ENCODE measurements at places on chromosomes 5 and 9.

GRCh38 chr9:135198586-135199285 is 111.3 kb downstream of the OLFM1 start:
- DNase-seq, result no peak

GRCh38 chr9:124366476-124367220 is 48.6 kb downstream of the PSMB7 start:
- no peak for DNase-seq

- DNase-seq, result no peak
Observed at GRCh38 chr9:70421272-70422180, 7.1 kb upstream of the KLF9 start.

DNA sequence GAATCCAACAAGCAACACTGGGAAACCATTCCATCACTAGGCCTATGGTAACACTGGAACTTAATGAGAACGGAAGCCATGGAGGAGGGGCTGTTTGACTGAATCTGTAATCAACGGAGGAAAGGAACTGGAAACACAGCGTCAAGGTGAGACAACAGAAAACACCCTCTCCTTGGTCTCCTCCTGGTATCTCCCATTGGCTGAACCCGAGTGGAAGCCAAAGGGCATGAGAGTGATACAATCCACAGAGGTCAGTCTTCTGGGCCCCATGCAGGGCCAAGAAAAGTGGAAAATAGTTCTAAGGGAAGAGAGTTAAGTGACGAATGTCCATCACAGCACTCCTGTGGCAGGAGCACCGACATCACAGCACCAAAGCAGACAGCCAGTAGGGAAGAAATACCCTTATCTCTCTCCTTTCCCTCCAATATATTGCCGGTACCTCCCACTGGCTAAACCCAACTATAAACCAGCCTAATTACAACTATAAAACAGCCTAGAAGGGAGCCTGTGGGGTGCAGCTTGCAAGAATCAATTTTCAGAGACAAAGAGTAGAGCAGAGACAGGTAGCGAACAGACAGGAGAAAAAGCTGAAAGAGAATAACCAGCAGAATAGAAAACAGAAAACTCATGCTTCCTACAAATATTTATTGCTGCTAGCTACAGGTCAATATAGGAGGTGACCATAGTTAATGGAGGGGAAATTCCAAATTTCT is 107.4 kb upstream of the IFNE start:
- DNase-seq, result no peak
